HS-5 (cell line): ENCODE measurements at places on chromosomes 1 and 21.
A peak's percentile ranks its signal among the peaks of the same experiment; 100 is the strongest.

- peak; percentile 47 for DNase-seq
Measured at GRCh38 chr1:40059338-40059959, 18.9 kb downstream of the CAP1 start.

- DNase-seq = no peak
Measured at GRCh38 chr1:36731226-36732014, 248.7 kb upstream of the CSF3R start.

DNA sequence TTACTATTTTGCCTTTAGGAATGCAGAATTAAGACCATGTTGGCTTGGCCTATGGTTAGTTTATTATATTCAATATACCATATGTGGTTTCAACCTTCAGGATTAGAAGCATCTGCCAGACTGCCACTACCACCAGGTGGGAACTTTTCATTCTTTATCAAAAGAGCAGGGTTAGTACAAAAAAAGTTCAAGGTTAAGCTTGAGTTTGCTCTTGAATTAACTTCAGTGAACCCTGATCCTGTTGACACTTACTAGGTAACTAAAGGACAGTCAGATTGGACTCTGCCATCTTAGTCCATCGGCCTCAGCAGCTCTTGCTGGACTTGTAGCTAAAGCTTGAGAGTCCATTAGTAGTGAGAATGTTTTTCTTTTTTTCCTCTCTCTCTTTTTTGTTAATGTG lies 22.1 kb downstream of the CLIC4 start:
- DNase-seq = no peak

- DNase-seq = no peak
Measured at GRCh38 chr1:177340601-177341067, 169.9 kb downstream of the BRINP2 start.

DNA sequence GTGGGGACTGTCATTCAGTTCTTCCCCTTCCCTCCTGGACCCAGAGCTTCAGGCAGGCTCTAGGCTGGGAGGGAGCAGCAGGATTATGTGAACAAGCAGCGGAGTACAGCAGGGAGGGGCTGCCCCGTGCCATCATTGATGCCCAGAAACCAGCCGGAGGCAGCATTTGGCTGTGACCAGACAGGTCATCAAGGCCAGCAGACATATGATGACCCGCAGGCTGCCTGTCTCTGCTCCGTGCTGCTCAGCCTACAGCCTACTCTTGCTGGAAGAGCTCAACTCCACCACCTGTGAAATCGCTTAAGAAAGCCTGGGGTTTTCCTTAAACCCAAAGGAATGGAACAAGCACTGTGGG lies 4.9 kb downstream of the KLHL21 start:
- no peak for DNase-seq

DNA sequence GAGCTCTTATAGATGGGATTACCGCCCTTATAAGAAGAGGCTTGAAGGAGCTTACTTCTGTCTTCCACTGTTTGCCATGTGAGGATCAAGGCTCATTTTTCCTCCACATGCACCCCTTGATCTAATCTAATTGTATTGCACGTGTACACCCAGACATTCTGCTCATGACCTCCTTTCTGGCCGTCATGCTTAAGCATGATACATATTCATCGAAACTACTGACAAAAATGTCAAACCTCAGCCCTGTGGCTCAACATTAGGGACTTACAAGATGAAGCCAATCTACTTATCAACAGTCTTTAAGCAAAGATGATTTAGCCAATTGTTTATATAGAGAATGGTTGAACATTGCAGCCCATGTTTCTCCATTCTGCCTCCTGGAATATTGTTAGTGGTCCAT lies 127.6 kb downstream of the XCL2 start:
- DNase-seq = no peak

DNA sequence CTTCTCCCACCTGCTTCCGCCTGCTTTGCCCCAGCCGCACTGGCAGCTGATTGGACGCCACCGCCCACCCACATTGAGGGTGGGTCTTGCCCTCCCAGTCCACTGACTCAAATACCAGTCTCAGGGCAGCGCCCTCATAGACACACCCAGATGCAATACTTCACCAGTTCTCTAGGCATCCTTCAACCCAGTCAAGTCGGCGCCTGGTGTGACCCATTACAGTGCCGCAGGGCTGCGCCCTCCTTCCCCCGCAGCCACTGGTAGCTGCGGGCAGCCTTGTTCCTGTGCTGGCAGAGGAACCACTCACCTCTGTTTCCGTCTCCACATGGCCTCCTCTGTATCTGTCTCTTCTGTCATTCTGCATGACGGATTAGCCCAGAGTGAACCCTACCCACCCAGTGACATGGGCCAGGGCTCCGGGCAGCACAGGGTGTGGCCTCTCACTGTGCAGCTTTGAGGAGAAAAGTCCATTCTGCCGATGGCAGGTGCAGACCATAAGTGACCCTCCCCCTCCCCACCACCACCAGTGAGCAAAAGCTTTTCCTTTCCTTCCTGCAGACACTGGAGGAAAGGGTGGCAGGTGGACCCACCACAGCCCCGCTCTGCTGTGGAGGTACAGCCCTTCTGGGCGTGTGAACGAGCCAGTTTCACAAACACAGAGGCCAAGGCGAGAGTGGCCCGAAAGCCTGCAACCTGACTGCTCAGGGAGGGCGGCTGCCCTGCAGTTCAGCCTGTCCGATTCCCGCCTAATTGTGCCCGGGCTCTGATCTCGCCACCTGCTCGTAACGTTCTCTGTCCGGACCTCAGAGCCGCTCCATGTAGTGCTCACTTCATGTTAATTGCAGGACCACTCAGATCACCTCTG lies 57.1 kb downstream of the FAAP20 start:
- DNase-seq = no peak

GRCh38 chr21:34881839-34882371 lies 167.2 kb downstream of the RUNX1 start:
- DNase-seq = peak; percentile 91
